Cortex of kidney (tissue), 1 donor: ENCODE measurements at places on chromosomes 12 and 14.

DNA sequence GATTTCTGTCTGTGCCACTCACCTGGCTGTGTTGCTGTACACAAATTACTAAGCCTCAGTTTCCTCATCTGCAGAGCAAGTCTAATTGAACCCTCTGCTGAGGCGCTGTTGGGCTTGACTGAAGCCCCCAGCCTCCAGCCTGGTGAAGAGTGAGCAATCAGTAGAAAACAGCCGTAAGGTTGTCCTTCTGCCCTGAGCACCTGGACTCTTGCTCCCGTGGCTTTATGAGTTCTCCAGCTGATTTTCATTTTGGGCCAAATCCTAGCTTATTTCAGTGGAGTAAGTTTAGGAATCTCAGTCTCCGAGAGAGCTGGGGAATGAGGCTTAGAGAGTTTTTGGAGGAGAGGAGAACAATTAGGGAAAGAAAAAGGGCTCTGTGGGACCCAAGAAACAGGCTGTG, 133.9 kb upstream of the EVL start:
- DNase-seq = no peak

DNA sequence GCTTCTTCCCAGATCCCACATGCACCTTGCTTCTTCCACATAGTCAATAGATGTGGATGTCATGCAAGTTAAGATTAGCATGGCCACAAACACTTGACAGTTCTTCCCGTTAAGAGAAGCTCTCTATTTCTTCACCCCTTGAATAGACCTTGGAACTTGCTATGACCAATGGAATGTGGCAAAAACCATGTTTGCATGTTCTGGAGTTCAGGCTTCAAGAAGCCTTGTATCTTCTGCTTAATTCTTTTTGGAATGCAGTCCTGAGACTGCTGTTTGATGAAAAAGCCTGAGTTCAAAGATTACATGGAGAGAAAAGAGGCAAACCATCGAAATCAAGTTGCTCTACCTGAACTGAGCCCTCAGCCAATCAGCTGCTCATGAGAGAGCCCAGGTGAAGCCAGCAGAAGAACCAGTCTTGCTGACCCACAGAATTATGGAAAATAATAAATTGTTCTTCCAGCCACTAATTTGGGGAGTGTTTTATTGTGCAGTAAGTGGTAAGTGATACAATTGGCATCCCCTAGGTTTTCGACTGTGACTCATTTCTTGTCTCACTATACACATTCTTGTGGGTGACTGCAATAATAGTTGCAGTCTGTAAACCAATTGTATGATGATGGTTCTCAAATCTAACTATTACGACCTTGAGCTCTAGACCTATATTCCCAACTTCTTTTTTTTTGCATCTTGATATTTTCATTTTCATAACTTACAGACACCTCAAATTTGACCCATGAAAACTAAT, 12.6 kb downstream of the RASSF9 start:
- DNase-seq = no peak

- DNase-seq = no peak
Measured at GRCh38 chr12:113647048-113647447, 175.4 kb upstream of the LHX5 start.

DNA sequence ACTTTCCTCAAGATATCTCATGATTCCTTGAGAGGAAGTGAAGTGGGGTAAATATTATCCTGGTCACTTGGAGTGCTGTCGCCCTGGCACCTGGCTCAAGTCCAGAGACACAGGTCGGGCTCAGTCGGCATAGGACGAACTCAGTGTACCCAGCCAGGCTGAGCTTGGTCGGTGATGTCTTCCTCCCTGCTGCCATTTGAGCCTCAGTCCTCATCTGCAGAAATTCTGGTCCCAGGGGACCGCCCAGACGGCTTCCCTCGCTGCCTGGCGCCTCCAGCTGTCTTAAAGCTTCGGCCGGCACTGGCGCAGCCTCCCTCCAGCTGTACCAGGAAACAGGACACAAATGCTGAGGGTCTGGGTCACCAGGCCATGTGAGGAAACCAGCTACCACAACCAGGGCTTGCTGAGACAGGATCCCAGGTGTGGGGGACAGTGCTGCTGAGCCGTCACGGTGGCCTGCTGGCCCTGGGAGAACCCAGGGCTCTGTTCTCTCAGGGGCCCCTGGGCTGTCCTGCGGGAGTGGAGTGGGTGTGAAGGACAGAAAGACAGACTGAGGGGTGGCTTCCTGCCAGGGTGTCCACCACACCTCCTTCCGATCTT, 5.0 kb upstream of the KLC1 start:
- DNase-seq = no peak

GRCh38 chr14:36238666-36239363, 62.3 kb upstream of the PTCSC3 start:
- no peak for DNase-seq

DNA sequence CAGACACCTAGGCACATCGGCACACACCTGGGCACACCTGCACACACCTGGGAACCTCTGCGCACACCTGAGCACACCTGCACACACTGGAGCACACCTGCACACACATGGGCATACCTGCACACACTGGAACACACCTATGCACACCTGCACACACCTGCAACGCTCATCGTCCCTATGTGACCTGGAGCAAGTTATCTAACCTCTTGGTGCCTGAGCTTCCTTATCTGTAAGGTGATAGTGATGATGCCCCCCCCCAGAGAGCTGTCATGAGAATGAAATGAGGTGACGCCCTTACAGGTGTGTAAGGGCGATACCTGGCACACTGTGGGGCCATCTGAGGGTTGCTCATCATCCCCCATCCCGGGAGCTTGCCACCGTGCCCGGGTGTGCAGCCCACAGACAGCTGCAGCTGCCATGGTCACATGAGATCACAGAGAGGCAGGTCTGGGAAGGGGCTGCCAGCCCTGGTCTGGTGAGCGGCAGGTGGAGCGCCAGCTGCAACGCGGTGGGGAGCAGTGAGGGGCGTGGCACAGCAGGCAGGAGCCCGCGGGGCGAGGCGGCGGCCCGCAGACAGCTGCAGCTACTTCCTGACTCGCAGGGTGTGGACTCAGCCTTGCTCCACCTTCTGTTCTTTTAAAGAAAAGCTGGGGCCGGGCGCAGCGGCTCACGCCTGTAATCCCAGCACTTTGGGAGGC, 59.9 kb upstream of the FBRSL1 start:
- DNase-seq = no peak

GRCh38 chr14:57352396-57353170, 37.8 kb upstream of the NAA30 start:
- no peak for DNase-seq

DNA sequence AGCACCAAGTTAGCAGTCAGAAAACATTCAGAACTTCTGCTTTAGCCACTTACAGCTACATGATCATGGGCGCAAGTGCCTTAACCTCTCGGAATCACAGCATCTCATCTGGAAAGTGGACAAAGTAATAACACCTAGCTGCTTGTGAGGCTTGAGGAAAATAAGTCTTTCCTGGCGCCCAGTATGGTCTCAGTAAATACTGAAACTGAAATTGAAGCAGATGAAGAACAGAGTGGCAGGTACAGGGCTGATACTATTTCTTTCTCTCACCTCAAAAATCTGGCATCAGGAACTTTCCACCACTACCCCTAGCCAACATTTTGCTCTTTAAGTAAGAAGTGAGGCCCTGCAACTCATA, 129.7 kb upstream of the FUT8 start:
- no peak for DNase-seq

DNA sequence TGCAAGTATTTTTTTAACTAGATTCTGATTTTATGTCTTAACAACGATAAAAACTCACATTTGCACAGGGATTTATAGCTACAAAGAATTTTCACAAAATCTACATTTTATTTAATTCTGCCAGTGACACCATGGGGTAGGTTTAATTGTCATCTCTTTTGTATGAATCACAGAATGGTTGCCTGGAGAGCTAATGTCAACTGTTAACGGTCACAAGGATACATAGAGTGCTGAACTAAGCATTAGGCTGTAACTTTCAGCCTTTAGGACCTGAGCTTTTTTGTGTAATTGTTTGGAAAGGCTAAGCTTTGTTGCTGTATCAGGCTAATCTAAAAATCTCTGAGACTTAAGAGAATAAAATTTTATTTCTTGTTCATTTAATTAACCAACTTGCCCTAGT, 465.3 kb upstream of the TBX3 start:
- DNase-seq = no peak

- no peak for DNase-seq
Measured at GRCh38 chr12:49017891-49018260, 700 bp downstream of the PRKAG1 start.

DNA sequence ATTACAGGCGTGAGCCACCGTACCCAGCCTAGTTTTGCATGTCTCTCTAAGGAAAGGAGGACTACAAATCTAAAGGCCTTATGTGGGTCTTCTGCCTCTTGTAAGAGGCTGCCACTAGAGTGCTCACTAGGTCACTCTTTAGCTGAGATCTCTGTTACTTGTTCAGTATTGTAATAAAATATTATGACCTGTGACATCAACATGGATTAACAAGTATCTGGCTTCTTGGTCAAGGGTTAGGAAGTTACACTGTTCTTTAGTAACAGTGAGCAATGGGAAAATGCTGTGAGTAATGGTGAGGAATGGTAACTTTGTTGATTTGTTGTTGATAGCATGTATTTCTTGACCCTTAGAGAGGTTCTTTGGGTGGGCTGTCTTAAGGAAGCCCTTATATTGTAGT, 50.5 kb downstream of the ERC1 start:
- DNase-seq = no peak

- DNase-seq = no peak
Measured at GRCh38 chr12:12622418-12622817, 10.7 kb downstream of the CREBL2 start.

DNA sequence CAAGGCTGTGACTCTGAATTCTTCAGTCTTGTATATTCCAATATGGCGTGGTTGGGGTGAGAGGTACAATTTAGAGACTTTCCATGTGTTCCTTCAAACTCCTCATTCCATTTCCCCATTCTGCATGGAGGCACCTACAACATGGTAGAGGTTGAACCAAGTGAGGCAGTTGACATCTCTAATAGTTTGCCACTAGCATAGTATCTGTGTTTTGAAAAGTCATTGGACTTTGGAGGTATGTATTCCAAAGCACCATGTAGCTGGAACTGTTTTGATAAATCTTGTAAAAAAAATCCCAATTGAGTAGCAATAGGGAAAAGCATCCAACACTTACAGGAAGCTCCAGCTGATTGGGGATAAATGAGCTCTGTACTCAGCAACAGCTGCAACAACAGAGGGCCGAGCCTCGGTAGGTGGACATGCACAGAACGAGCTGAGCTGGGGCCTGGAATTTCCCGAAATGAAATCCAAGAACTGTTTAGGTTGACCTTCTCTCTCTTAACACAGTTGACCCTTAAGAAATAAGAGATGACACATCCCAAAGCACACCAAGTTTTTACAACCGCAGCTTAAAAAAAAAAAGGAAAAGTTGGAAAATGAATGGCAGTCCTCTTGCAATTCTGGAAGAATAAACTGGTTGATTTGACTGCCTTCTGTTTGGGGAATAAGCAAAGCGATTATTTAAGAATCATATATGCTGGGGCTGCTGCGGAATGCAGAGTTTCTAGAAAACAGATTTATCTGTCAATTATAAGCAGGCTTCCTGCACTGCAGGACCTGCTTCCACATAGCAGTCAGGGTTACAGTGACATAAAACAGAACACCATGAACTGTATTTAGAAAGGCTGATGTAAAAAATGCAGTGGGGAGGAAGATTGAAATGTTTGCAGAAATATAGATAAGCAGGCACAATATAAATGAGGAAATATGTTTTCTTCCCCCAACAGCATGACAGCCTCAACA, 194.6 kb upstream of the KRR1 start:
- DNase-seq = no peak

- no peak for DNase-seq
Measured at GRCh38 chr12:15488481-15488880, 166.2 kb downstream of the PTPRO start.

GRCh38 chr14:65003394-65003793, 16.7 kb downstream of the FNTB start:
- DNase-seq = no peak

DNA sequence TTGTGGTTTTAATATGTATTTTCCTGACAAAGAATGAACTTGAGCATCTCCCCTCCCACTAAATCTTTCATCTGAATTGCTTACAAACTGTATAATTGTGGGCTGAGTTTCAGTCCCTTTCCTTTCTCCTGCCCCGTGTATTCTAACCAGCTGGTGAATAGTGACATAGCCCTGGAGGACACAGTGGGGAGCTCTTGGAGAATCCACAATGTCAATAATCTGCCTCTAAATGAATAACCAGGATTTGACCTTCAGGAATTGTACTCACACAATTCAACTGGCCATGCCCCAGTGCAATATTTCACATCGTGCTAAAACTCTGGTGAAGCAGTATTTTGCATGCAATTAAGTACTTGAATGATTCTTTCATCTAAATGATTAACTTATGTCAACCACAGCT, 177.2 kb downstream of the C12orf42 start:
- DNase-seq = no peak

DNA sequence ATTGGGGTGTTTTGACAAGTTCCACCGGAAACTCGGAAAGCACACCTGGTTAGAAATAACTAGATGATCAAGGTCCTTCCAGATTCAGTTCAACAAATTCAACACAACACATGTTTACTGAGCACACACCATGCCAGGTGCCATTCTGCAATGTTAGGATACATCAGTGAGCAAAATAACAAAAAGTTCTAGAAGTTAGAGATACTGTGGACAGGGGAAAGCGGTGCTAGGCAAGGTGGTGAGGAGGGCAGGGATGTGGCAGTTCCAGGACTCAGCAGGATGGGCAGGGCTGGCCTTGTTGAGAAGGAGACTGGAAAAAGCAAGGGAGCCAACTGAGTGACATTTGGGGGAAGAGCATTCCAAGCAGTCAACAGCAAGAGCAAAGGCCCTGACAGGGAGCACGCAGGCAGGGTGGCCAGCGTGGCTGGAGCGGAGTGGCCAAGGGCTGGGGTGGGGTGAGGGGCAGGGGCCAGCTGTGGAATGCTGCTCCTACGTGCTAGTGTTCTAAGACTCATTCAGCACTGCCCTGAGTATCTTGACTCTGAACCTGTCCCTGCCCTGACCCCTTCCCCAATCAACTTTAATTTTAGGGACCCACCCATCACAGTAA, 19.4 kb upstream of the FAIM2 start:
- no peak for DNase-seq

DNA sequence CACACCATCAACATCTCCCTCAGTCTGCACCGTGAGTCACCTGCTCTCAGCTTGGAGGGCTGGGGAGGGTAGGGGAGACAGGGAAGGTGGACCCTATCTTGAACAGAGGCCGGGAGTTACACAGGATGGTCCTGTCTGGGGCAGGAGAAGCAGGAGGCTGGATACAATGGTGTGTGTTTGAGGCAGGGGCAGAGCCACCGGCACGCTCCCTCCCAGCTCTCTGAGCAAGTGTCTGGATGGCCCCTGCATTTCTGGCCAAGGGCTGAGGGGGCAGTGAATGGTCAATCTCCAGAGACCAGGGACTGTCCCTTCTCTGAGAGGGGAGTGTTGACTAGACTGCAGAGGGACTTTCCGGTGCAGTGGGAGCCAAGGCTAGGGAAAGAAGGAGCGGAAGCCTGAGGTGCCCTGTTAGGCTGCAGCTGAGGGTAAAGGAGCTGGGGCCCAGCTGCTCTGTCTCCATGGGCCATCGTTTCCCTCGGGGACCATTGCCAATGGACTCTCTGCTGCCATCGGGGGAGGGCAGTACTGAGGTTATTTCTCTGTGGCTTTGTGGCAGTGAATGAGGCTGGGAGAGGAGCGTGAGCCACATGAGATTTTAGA, 1.9 kb downstream of the LRP1-AS start:
- no peak for DNase-seq
